Muscle of leg (tissue), 16 donors: ENCODE measurements at places on chromosomes 2 and 18. TPM values are rescaled to one million over a fixed set of nuclear protein-coding genes. Genes with fewer than 3 reads are reported as not detected.
A peak's percentile ranks its signal among the peaks of the same experiment; 100 is the strongest.

OTOS gene
- not detected for total RNA-seq

- no peak overlapping the region for H3K4me3 ChIP-seq
- H3K27ac ChIP-seq = peak overlapping the region; percentile 74
- peaks cover 5% of the 10 kb centered on the region for H3K4me1 ChIP-seq
- DNase-seq = peak; percentile 96
- H3K36me3 ChIP-seq = no peaks in the 10 kb centered on the region
Measured at GRCh38 chr2:221480163-221480562, 91.9 kb downstream of the EPHA4 start.

GRCh38 chr2:105443617-105444598 lies 45.1 kb upstream of the FHL2 start:
- peaks cover 22% of the 10 kb centered on the region for H3K4me1 ChIP-seq
- H3K27ac ChIP-seq = no peak overlapping the region
- H3K27me3 ChIP-seq = no peaks in the 10 kb centered on the region
- no peak for DNase-seq
- H3K4me3 ChIP-seq = no peak overlapping the region

AFF3 gene
- 7.2 TPM for total RNA-seq

- no peak for DNase-seq
- H3K36me3 ChIP-seq = no peaks in the 10 kb centered on the region
- no peak overlapping the region for H3K4me3 ChIP-seq
- H3K4me1 ChIP-seq = no peaks in the 10 kb centered on the region
- H3K27ac ChIP-seq = no peak overlapping the region
- no peaks in the 10 kb centered on the region for H3K27me3 ChIP-seq
Measured at GRCh38 chr18:55119434-55119833, 160.2 kb upstream of the CCDC68 start.

KATNAL2 gene
- total RNA-seq = 5.0 TPM

- no peaks in the 10 kb centered on the region for H3K36me3 ChIP-seq
- no peak for DNase-seq
- no peaks in the 10 kb centered on the region for H3K4me1 ChIP-seq
- H3K27me3 ChIP-seq = no peaks in the 10 kb centered on the region
- H3K4me3 ChIP-seq = no peak overlapping the region
Measured at GRCh38 chr2:64448041-64448426, 5.9 kb upstream of the LGALSL start.

RNU2-63P gene
- total RNA-seq = 15.0 TPM

- H3K27ac ChIP-seq = no peak overlapping the region
- DNase-seq = no peak
- peaks cover 55% of the 10 kb centered on the region for H3K36me3 ChIP-seq
- H3K4me1 ChIP-seq = no peaks in the 10 kb centered on the region
- no peaks in the 10 kb centered on the region for H3K27me3 ChIP-seq
- H3K4me3 ChIP-seq = no peak overlapping the region
Measured at GRCh38 chr2:86500325-86501083, 59.3 kb downstream of the KDM3A start.

- no peak overlapping the region for H3K4me3 ChIP-seq
- H3K36me3 ChIP-seq = no peaks in the 10 kb centered on the region
- H3K4me1 ChIP-seq = no peaks in the 10 kb centered on the region
- no peak for DNase-seq
Measured at GRCh38 chr2:106700616-106701015, 185.4 kb downstream of the ST6GAL2 start.

DNA sequence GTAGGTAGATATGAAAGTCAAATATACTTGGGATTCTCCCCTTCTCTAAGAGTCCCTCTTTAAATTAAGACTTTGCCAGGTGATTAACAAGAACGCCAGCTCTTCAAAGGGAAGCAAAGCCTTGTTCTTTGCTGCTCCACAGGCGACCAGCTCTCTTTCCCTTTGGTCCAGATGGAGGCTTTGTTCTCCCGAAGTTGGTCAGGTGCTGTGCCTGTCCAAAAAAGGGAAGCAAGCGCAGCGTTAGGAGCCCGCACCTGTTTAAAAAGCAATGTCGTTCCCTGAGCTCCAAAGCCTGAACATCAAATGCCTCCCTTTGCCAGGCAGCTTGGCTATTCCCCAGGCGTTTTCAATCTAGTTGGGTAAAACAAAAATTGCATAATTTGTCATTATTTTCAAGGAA lies 1913.1 kb upstream of the PIK3C3 start:
- no peaks in the 10 kb centered on the region for H3K4me1 ChIP-seq
- DNase-seq = no peak
- no peak overlapping the region for H3K27ac ChIP-seq
- H3K36me3 ChIP-seq = no peaks in the 10 kb centered on the region
- no peaks in the 10 kb centered on the region for H3K27me3 ChIP-seq
- no peak overlapping the region for H3K4me3 ChIP-seq

GRCh38 chr2:241692448-241692847 lies 5.8 kb upstream of the DTYMK start:
- peaks cover 15% of the 10 kb centered on the region for H3K4me1 ChIP-seq
- DNase-seq = no peak
- no peaks in the 10 kb centered on the region for H3K27me3 ChIP-seq
- no peak overlapping the region for H3K4me3 ChIP-seq
- H3K36me3 ChIP-seq = peaks cover 36% of the 10 kb centered on the region
- H3K27ac ChIP-seq = no peak overlapping the region

- H3K4me1 ChIP-seq = peaks cover 9% of the 10 kb centered on the region
- H3K4me3 ChIP-seq = no peak overlapping the region
- no peaks in the 10 kb centered on the region for H3K27me3 ChIP-seq
- no peak overlapping the region for H3K27ac ChIP-seq
- H3K36me3 ChIP-seq = no peaks in the 10 kb centered on the region
Measured at GRCh38 chr18:76515576-76515975, 20.5 kb upstream of the ZNF516 start.

LMAN2L gene
- total RNA-seq = 27.4 TPM

GRCh38 chr2:108965540-108966289 lies 23.3 kb downstream of the EDAR start:
- no peak for DNase-seq
- H3K27me3 ChIP-seq = peaks cover 2% of the 10 kb centered on the region
- H3K4me1 ChIP-seq = peaks cover 3% of the 10 kb centered on the region
- no peak overlapping the region for H3K4me3 ChIP-seq
- no peaks in the 10 kb centered on the region for H3K36me3 ChIP-seq
- no peak overlapping the region for H3K27ac ChIP-seq

- H3K36me3 ChIP-seq = no peaks in the 10 kb centered on the region
- DNase-seq = peak; percentile 71
- peak overlapping the region; percentile 97 for H3K27ac ChIP-seq
Measured at GRCh38 chr18:49813069-49813318, 339 bp downstream of the ACAA2 start.

DPYSL5 gene
- 10.0 TPM for total RNA-seq

TFCP2L1 gene
- under 0.01 TPM for total RNA-seq

MC4R gene
- 0.62 TPM for total RNA-seq

IL1F10 gene
- not detected for total RNA-seq

DNA sequence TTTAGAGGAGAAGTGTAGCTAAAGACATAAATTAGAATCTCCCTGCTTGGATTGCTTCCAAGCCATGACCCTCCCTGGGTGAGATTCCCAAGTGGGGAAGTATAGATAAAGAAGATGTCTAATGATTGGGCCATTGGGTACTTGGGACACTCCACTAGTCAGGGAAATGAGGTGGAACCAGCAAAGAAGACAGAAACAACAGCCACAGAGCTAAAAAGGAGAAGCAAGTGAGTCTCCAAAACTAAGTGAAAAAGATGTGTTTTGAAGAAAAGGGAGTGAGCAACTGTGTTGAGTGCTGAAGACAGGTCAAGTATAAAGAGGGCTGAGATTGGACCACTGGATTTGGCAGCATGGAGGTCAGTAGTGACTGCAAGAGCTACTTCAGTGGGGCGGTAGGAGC lies 276.7 kb upstream of the STON1 start:
- no peak for DNase-seq
- peaks cover 17% of the 10 kb centered on the region for H3K4me1 ChIP-seq
- no peaks in the 10 kb centered on the region for H3K36me3 ChIP-seq
- no peak overlapping the region for H3K4me3 ChIP-seq
- H3K27me3 ChIP-seq = no peaks in the 10 kb centered on the region
- no peak overlapping the region for H3K27ac ChIP-seq

DNA sequence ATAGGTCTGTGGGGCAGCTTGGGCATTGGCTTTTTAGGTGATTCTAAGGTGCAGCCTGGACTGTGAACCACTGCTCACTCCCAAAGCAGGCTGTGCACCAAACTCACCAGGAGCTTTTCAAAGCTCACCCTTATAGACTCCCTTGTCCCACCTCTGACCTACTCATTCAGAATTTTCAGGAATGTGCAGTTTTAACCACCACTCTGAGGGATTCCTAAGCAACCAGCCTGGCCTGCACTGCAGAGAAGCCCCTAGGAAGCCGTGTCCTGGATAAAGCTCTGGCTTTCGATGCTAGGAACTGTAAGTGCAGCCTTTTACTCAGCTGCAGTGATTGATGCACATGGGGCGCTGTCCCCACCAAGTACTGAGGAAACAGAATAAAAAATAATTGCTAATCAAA lies 33.0 kb downstream of the MRO start:
- H3K27me3 ChIP-seq = no peaks in the 10 kb centered on the region
- peaks cover 16% of the 10 kb centered on the region for H3K4me1 ChIP-seq
- no peak overlapping the region for H3K27ac ChIP-seq
- no peaks in the 10 kb centered on the region for H3K36me3 ChIP-seq
- DNase-seq = no peak

DNA sequence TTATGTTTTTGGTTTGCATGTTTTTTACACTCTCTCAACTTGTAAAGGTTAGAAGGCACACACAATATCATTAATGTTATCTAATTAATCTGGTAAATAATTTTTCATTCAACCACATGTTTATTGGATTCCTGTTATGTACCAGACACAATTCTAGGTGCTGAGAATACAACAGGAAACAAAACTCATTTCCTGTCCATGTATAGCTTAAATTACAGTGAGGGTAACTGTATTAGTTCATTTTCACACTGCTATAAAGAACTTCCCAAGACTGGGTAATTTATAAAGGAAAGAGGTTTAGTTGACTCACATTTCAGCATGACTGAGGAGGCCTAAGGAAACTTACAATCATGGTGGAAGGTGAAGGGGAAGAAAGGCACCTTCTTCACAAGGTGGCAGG lies 270.5 kb downstream of the TRIB2 start:
- no peaks in the 10 kb centered on the region for H3K36me3 ChIP-seq
- no peaks in the 10 kb centered on the region for H3K4me1 ChIP-seq
- no peak for DNase-seq
- H3K27me3 ChIP-seq = no peaks in the 10 kb centered on the region

NRP2 gene
- 19.9 TPM for total RNA-seq

DNA sequence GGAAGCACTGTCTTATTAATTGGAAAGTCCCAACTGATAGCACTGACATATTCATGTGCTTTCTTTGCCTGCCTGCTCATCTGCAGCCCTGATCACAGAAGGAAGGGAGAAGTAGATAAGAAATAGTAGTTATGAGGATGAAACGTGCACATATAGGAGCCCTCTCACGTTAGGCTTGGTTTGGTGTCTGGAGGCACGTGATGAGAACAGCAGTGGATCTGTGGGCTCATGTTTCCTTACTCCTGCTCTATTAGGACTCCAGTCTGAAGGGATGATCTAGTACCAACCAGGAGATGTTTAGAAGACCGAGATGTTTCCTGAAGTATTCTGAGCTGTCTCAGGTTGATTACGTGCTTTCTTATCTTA lies 84.9 kb downstream of the MAP4K4 start:
- no peak for DNase-seq
- no peak overlapping the region for H3K27ac ChIP-seq
- H3K36me3 ChIP-seq = no peaks in the 10 kb centered on the region
- no peak overlapping the region for H3K4me3 ChIP-seq
- peaks cover 18% of the 10 kb centered on the region for H3K4me1 ChIP-seq

IL1RL1 gene
- total RNA-seq = 0.31 TPM

PTRHD1 gene
- 60.9 TPM for total RNA-seq

DNA sequence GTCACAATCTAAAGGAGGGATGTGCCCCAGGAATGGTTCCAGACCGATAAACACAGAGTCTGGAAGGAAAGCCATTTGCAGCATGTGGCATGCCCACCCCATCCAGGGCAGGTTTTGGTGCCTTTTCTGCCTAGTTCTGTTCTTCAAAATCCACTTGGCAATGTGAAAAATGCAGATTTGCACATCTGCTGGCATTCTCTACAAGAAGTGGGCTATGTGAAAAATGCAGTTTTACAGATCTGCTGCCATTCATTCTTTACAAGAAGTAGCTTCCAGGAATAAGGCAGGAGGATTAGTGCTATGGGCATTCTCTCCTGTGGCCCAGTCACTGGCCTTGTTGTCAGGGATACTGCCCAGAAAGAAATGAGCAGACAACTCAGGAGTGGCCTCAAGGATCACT lies 68.1 kb downstream of the C1D start:
- H3K27me3 ChIP-seq = no peaks in the 10 kb centered on the region
- H3K27ac ChIP-seq = no peak overlapping the region
- H3K4me1 ChIP-seq = no peaks in the 10 kb centered on the region
- no peak for DNase-seq
- no peaks in the 10 kb centered on the region for H3K36me3 ChIP-seq
- H3K4me3 ChIP-seq = no peak overlapping the region

DNA sequence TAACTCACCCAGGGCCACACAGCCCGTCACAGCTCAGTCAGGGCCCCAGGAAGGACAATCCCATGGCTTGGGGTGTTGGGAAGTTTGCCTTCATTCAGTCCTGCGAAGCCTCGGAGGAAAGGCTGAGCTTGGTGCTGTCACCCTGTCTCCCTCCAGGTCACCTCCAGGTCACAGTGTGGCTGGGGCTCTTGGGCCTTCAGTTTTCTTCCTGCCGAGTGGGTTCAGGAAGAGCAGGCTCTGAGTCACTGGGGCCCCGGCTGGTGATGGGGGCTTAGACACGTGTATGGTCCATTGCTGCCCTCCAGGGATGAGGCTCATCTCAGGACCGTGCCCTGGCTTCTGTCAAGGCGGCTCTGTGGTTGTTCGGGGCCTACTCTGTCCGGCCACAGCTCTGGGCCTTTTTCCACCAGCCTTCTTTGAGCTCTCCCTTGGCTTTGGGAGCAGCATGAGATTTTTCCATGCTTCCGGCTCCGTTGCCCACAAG lies 118.6 kb downstream of the INHBB start:
- peaks cover 16% of the 10 kb centered on the region for H3K4me1 ChIP-seq
- H3K27me3 ChIP-seq = peaks cover 2% of the 10 kb centered on the region
- no peak overlapping the region for H3K27ac ChIP-seq
- H3K4me3 ChIP-seq = no peak overlapping the region
- H3K36me3 ChIP-seq = no peaks in the 10 kb centered on the region
- DNase-seq = no peak

SERPINB11 gene
- total RNA-seq = not detected

DNA sequence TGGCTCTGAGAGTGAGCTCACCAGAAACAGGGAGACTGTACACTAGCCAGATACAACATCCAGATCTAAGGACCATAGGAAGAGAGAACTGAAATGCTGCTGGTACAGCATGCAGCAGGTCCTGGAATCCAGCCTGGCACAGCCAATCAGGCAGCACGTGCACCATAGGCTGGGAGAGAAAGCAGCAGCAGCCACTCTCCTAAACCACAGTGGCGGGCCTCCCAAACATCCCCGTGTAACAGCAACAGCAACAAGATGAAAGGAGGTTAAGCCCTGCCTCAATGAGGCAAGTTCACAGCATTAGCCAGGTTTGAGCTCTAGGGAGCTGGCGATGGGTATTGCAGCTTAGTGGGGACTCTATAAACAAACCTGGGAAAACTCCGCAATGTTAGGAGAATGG lies 192.0 kb downstream of the EPHA4 start:
- H3K36me3 ChIP-seq = no peaks in the 10 kb centered on the region
- H3K4me3 ChIP-seq = no peak overlapping the region
- H3K27me3 ChIP-seq = no peaks in the 10 kb centered on the region
- DNase-seq = no peak
- H3K27ac ChIP-seq = no peak overlapping the region

GBX2 gene
- total RNA-seq = not detected

GRCh38 chr18:10402871-10403559 lies 51.4 kb upstream of the APCDD1 start:
- peaks cover 11% of the 10 kb centered on the region for H3K27me3 ChIP-seq
- no peak overlapping the region for H3K27ac ChIP-seq
- peaks cover 24% of the 10 kb centered on the region for H3K4me1 ChIP-seq
- no peak overlapping the region for H3K4me3 ChIP-seq
- no peaks in the 10 kb centered on the region for H3K36me3 ChIP-seq
